ENCODE measurements at places on chromosomes 5 and 9. TPM values are rescaled to one million over a fixed set of nuclear protein-coding genes. Genes with fewer than 3 reads are reported as not detected.

Gene TMOD1
- 5.8 TPM for total RNA-seq

GRCh38 chr9:26722755-26723154, 169.8 kb downstream of the CAAP1 start:
- DNase-seq, result no peak

Gene C5orf46
- total RNA-seq, result not detected

- peak; percentile 72 for DNase-seq
Measured at GRCh38 chr5:179164331-179165311, 104.4 kb downstream of the ZNF354C start.

Gene PTGR1
- total RNA-seq, result 53.0 TPM

Gene EPB41L4B
- 48.6 TPM for total RNA-seq

- DNase-seq, result no peak
Measured at GRCh38 chr9:136671646-136672430, 9.1 kb downstream of the EGFL7 start.

Gene ROR2
- total RNA-seq, result 9.5 TPM

Gene PCDHA12
- 0.29 TPM for total RNA-seq

GRCh38 chr9:119526698-119527097, 157.5 kb upstream of the BRINP1 start:
- DNase-seq, result no peak

- DNase-seq, result no peak
Measured at GRCh38 chr9:69895185-69895584, 74.6 kb downstream of the CFAP95 start.

GRCh38 chr5:142813220-142813619, 43.0 kb downstream of the ARHGAP26 start:
- DNase-seq, result no peak

GRCh38 chr5:109125755-109126429, 283.9 kb downstream of the PJA2 start:
- no peak for DNase-seq

DNA sequence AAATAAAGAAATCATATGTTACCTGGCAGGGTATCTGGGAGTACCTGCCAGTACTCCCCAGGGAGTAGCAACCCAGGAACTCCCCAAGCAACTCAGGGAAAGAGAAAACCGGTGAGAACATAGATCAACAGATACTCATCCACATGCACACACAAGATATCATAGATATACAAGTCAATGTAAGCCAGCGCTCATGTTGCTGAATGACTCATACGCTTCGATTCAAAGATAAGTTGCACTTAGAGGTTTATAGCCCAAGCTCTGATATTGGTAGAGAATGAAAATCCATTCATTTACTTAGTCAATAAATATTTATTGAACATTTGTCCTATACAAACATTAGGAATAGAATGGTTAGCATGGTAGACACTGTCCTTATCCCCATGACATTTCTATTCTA, 219.1 kb upstream of the TRPC7 start:
- DNase-seq, result no peak

Gene SLC1A3
- 429 TPM for total RNA-seq

DNA sequence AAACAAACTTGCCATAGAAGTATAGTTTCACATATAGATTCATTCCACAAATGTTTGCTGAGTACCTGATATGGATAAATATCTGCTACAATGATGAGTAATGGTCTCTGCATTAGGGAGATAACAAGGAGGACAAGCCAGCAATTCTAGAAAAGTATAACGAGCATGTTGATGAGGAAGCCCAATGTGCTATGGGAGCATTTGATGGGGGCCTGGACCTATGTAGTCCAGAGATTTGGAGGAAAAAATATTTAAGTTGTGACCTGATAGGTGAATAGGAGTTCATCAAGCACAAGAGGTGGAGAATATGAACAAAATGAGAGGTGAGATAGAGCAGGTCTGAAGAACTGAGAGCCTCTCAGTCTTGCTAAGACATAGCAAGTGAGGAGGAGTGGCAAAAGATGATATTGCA, 14.4 kb upstream of the TMEM245 start:
- no peak for DNase-seq

DNA sequence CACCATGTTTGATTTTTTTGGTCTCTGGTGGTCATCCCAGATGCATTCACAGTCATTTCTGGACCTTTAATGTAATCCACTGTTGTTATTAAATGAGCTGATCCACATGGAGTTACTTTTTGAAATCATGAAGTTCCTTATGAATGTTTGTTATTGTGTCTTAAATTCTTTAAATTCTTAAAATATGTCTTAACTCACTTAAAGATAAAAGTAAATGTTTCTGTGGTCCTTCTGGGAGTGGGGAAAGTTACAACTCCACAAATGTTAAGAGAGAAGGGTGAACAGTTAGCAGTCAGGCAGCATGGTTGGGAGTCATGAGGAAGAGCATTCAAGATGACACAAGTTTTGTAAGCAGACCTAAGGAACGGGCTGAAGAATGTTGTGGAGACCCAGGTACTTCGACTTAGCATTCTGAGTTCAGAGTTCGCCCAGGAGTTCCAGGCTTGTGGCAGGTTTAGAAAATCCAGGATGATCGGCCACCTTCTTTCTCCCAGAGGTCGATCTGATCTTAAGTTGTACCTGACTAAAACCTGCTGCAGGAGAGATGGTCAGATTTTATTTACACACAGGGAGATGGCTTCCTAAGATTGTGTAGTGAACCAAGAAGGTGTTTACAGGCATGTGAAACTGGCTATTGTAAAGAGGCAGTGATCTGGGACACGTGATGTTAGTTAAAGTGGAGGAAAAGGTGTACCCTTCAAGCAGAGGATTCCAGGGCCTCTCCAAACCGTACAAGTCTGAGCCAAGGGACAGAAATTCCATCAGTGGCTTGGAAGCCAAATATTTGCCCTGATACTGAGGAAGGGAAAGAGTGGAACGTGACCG, 17.2 kb downstream of the SLC1A1 start:
- DNase-seq, result no peak

Gene LAMC3
- total RNA-seq, result 4.8 TPM

DNA sequence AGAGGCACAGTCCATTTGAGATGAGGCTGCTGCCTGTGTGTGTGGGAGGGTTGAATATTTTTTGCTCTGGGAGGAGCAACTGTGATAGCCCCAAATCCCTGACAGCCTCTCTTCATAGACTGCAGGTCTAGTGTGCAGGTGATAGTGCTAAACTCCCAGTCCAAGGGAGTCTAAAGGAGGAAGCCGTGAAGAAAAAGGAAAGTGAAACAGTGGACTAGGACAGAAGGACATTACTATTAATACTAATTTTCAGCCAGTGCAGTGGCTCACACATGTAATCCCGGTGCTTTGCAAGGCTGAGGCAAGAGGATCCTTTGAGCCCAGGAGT, 295.0 kb downstream of the PDE4D start:
- no peak for DNase-seq

GRCh38 chr9:112170235-112170634, 4.9 kb downstream of the SUSD1 start:
- DNase-seq, result no peak

- DNase-seq, result no peak
Measured at GRCh38 chr5:139282197-139282557, 11.4 kb upstream of the MATR3 start.

Gene PFN3
- not detected for total RNA-seq

Gene TAF11L10
- not detected for total RNA-seq

DNA sequence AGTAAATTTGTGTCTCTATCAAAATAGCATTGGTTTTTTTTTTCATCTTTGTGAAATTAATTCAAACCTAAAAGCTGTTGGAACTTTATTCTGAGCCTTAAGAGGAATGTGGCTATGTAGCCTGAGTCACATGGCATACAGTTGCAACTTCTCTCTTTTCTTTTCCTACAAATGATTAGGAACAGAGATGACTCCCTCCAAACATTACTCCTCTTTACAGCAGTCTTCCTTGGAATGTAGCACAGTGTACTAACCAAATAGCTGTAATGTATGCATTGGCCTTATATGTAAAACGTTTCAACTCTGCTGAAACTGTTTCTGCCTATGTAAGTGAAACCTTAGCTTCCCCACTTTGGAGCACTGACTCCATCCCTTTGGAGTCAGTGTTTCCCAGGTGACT, 100.9 kb upstream of the MAP1B start:
- DNase-seq, result no peak

Gene MAST4
- total RNA-seq, result 45.2 TPM

Gene FBP2
- total RNA-seq, result not detected

Gene MPDZ
- 46.0 TPM for total RNA-seq

- no peak for DNase-seq
Measured at GRCh38 chr9:70408393-70409040, 5.9 kb downstream of the KLF9 start.

Gene ZNF366
- 13.8 TPM for total RNA-seq

DNA sequence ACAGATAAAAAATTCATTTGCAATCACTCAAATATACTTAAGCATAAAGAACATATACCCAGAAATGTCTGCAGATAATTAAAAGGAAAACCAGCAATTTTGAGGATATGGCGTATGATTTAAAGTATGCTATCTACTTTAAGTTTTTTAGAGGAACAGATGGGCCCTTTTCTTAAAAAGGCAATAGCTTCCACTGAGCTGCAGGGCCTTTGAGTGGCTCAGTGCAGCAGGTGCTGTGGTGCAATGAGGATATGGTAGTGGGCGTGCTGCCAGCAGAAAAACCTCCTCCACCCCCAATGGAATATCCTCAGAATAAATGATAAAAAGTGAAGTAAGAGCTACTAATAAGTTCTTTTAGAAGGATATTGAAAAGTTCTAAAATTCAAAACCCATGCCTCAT, 814.5 kb downstream of the MTRR start:
- DNase-seq, result no peak

Gene GPR151
- total RNA-seq, result not detected

Gene SGCD
- 3.9 TPM for total RNA-seq

Measured in mesenteric fat pad (tissue), 1 donor.